Femur (tissue), 1 donor: ENCODE measurements at places on chromosomes 16 and 17.
A peak's percentile ranks its signal among the peaks of the same experiment; 100 is the strongest.

GRCh38 chr16:88941913-88942909 lies 34.8 kb downstream of the CBFA2T3 start:
- DNase-seq, result peak; percentile 73

GRCh38 chr17:14630046-14630445 lies 329.2 kb downstream of the HS3ST3B1 start:
- no peak for DNase-seq

DNA sequence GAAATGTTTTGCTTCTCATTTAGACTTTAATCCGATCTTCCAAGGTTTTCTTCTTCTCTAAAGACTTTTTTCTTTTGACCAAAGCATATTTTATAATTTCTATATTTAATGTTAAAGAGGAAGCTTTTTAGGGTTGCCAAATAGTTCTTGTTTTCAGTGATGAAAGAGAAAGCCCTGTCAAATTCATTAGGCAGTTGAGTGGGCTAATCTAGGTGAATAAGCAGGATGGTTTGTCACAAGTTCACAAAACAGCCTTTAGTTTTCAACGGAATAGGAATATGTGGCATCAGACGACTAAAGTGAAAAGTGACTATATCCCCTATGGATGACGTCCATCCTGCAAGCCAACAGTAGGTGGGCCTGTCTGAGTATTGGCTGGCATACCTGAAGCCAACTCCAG lies 118.8 kb downstream of the NLK start:
- no peak for DNase-seq

DNA sequence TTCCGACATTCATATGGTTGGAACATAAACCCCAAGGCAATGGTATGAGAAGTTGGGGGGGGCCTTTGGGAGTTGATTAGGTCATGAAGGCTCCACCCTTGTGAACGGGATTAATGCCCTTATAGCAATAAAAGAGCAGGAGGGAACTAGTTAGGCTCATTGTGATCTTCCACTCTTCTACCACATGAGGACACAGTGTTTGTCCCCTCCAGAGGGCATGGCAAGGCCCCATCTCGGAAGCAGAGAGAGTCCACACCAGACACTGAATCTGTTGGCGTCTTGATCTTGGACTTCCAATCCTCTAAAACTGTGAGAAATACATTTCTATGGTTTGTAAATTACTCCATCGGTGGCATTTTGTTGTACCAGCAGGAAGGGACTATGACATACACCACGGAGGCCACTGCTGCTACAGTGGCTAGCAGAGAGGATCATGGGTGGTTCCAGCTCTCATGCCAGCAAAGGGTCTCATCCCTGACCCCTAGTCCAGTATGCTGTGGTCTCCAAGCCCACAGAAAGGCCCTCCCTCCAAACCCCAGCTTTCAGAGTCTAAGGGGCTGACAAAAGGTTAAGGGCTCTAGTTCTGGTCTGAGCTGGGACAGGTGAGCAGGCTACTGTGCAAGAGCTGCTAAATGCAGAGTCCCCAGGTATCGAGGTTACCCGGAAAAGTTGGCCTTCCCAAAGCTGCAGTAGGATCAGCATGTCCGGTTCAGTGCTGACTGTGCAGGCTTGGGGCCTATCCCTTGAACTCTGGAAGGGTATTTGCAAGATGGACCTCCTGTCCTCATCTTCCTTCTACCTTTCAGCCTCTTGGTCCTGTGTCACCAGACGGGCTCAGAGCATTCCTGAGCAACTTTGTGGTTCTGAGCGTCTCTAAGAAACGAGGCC lies 12.2 kb downstream of the CCR7 start:
- peak; percentile 20 for DNase-seq

- no peak for DNase-seq
These were observed 108.1 kb downstream of the SNX11 start for GRCh38 chr17:48215583-48216139.

GRCh38 chr16:49564496-49565229 lies 191.1 kb downstream of the C16orf78 start:
- peak; percentile 75 for DNase-seq
